ENCODE measurements at places on chromosomes 2 and 18.

GRCh38 chr2:44746856-44747615 lies 194.5 kb upstream of the SIX3 start:
- DNase-seq = no peak

DNA sequence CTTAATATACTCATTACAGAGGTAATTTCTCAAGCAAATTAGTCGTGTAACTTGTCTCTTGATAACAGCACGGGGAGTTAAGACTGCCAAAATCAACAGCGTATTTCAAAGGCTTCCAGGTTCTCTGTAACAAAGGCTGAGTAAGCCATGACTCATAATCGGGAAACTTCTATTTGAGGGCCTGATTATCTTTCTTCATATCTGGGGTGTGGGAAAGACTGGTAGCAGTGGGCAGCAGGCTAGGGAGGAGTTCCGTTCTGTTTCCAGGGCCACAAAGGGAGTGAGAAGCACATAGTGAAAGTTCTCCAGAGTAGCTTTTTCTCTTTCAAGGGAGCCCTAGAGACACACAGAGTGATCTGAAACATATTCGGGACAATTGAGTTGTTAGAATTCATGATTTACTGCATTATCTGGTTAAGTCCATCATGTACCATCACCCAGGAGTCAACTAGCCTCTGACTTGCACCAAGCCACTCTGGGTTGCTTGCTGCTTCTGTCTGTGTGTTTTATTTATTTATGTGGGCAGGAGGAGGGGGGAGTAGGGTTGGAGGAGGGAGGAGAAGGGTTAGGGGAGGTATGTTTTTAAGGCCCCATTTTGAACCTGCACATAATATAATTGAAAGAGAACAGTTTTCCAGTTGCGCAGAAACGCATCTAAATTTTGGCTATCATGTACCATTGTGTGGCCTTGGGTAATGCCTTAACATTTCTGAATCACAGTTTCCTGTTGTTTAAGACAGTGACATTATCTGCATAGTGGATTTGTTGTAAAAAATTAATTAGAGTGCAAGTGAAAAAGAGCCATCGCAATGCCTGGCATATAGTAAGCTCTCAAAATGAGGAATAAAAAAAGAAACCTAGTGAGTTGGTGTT lies 80.5 kb upstream of the ITPRID2 start:
- no peak for DNase-seq

DNA sequence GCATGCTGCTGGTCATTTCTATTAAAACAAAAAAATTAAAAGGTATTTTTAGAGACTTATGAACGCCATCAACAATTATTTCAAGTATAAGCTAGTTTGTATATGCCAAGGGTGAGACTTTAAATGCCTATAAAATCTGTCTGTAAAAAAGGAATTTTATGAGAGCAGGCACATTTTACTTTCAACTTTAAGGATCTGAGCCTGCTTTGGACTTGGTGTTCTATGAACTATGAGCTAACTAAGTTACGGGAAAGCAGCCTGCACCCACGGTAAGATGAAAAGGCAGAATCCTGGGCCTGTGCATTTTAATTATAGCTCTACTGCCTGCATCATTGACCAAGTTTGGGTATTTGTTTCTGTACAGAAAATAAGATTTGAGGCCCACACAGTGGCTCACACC lies 95.4 kb downstream of the PLEKHM3 start:
- DNase-seq = no peak

DNA sequence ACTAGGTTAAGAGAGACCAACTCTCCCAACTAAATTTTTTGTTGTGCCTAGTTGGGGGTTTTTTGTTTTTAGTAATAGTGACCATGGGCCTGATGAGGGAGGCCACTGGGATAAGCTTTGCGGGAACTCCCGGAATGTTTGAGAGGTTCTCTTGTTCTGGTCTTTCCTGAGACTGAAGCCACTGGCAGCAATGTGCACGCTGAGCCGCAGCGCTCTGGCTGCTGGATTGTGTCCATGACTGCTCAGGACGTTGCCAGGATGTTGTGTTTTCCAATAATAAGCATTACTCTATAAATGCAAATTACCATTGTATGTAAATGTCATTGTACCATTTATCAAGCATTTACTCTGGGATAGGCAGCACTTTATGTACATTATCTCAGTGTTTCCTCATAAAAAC lies 126.1 kb downstream of the GALNT1 start:
- DNase-seq = no peak

GRCh38 chr2:194087089-194087958 lies 1569.7 kb upstream of the SLC39A10 start:
- no peak for DNase-seq

DNA sequence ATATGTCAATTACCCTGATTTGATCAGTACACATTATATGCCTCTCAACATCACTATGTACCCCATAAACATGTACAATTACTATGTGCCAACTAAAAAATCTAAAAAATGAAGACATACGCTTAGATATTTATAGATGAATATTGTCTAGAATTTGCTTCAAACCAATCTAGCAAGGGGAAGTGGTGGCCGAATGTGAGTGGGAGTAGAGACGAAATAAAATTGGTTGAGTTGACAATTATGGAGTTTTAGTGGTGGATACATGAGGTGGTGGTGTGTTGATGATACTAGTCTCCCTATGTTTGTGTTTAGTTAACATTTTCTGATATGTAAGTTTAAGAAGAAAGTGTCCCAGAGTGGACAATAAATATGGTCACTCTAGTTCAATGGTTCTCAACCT lies 49.0 kb downstream of the SDC1 start:
- DNase-seq = no peak

- no peak for DNase-seq
Measured at GRCh38 chr2:175064797-175065196, 59.6 kb upstream of the CHN1 start.

- no peak for DNase-seq
Measured at GRCh38 chr2:210895132-210895531, 338.7 kb downstream of the CPS1 start.

DNA sequence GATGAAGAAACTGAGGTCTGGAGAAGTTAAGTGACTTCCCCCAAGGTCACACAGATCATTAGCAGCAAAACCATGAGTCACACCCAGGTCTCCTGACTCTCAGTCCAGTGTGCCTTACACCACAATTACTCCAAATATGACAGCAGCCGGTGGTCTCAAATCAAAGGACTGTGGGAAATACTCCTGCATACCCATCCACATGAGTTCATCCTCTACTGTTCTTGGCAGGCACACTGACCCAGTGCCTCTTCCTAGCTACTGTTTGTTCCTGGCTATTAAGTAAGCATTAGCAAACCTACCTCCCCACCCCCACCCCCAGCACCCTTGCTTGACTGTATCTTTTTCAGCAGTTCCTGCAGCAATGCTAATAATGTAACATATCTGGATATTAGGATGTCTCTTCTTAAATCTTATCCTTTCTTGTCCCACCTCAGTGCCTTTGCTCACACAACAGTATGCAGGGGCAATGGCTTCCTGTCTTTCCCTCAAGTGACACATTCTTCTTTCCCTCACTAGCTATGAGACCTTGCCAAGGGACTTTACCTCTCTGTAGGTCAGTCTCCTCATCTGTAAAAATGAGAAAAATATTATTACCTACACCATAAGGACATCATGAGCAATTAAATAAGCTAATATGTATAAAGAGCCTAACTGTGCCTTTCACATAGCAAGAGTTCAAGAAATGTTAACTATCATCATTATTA lies 46.2 kb downstream of the FAM98A start:
- DNase-seq = no peak

Data from dorsolateral prefrontal cortex (tissue), 122 donors.